ENCODE measurements at places on chromosomes 7 and 10. TPM values are rescaled to one million over a fixed set of nuclear protein-coding genes. Genes with fewer than 3 reads are reported as not detected.

CASP7 gene
- total RNA-seq = 18.6 TPM

DNA sequence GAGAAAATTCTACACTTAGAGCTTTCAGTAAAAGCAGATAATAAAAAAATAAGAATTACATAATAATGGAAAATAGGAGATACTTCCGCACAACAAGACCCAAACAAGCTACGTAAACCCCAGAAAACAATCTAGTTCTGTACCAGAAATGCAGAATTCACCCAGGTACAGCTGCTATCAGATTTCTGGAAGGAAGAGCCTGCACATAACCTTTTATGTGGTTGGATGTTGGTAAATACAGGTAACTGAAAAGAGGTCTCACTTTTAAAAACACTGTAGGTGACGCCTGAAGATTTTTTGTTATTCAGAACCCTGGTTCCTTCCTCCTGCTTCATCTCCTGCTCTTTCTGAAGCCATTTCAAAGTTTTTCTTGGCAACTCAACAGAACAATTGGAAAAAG, 29.9 kb downstream of the PANK1 start:
- no peak for DNase-seq

DNA sequence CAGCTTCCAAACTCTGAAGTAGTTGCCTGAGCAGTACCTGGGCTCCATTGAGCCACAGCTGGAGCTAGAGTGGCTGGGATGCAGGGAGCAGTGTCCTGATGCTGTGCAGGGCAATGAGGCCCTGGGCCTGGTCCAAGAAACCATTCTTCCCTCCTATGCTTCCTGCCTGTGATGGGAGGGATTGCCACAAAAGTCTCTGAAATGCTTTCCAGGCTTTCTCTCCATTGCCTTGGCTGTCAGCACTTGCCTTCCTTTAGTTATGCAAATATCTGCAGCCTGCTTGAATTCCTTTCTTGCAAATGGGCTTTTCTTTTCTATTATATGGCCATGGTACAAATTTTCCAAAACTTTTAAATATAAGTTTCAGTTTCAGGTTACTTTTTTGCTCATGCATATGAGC, 972.2 kb upstream of the MBL2 start:
- DNase-seq = no peak

DNA sequence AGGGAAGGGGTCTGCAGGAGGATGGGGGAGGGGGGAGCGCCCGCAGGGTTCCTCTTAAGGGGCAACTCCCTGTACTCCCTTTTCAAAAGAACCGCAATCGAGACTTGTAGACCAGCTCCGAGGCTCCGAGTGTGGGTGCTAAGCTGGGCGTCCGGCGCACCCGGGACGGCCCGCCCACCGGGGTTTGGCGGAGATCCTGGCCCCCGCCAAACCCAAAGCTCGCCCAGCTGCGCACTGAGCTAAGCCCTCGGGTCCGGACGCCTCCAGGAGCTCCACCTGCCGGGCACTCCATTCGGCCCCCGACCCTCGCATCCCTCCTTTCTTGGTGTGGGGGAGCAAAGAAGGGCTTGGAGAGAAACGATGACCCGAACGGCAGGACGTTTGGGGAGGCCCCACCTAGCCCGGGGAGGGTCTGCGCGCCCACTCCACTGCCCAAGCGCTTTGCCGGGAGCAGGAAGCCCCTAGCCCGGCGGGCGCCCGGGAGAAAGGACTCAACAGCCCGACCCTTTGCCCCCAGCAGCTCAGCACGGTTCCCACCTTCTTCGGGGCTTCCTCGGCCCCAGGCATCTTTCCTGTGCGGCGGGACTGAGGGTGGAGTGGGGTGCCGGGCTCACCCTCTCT, 651 bp downstream of the AFAP1L2 start:
- no peak for DNase-seq

- no peak for DNase-seq
These were observed 2.8 kb downstream of the SAMD9L start for GRCh38 chr7:93145354-93145753.
